ENCODE measurements at places on chromosomes 4 and X.

DNA sequence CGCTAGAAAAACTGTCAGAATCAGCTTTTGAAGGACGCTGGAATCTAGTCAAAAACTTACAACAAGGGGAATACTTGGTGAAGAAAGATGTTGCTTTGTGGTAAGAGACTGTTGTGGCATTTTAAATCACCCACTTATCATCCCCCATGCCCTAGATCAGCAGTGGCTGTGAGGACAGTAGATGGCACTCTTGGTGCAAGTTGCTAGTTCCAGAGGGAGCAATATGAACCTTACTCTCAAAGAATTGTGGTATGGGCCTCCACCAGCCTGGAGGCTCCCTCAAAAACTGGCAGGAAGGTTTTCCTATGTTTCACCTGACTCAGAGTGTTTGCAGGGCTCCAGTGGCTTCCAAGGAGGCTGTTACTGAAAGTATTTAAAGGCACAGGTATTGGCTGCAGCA is 37.7 kb upstream of the SLC16A2 start:
- no peak for DNase-seq

DNA sequence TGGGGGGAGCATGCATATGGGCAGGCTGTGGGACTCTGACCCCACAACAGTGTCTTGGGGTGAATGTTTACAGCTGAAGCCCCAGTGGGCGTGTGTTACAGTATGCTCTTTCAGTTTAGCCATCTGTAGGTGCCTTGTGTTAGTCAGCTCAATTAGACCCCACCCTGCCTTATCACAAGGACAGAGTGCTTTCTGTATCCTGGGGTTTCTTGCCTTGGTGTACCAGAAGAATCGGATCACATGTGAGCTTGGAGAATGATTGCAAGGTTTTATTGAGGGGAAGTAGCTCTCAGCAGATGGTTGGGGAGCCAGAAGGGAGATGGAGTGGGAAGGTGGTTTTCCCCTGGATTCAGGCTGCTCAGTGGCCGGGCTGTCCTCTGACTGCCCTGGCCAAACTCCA is 27.3 kb downstream of the SH3BGRL start:
- DNase-seq = no peak

DNA sequence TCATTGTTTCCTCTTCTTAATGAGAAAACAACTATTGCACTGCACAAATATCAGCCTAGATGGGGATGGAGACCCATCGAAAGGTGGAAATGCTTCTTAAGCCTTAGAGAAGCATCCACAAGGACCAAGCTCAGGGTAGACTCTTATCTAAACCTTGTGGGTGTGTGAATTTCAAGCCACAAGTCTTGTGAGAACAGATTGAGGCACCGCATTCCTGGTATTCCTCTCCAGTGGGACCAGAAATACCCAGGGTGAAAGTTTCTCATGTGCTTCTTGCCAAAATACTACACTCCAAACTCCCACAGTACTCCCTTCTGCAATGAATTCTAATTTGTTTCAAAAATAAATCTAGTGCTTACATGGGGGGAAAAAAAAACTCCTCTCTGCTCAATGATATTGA is 375.6 kb downstream of the PDGFC start:
- no peak for DNase-seq

DNA sequence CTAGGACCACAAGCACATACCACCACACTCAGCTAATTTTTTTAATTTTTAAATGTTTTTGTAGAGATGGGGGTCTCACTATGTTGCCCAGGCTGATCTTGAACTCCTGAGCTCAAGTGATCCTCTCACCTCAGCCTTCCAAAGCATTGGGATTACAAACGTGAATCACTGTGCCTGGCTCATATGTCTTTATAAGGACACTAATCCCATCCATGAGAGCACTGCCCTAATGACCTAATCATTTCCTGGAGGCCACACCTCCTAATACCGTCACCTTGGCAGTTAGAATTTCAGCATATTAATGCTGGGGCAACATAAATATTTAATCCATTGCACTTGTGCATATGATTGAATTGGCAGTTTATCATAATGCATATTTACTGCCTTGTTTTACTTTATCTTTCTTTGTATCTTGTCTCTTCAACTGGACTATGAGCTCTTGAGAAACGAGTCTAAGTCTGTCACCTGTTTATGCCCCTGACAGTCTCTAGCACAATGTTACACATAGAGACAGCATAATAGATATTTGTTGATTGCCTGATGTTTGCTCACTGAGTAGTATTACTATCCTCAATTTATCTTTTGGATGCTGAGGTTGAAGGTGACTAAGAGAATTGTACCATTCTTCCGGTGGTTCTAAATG is 172.0 kb downstream of the AASDH start:
- no peak for DNase-seq

DNA sequence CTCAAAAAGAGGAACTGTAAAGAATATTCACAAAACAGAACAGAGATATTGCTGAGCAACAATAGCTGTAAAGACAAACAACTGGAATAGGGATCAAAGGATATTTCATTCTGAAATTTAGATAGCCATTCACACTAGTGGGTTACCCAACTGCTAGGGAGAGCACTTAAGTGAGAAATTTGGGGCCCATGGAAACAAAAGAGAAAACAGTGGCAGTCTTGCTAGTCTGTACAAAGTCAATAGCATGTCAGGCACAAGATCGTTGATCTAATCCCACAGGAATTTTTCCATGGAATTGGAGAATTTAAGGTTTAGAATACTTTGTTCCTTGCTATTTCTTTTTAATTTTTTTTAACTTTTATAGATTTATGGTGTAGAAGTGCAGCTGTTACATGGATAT is 467.0 kb downstream of the PCDH18 start:
- no peak for DNase-seq

DNA sequence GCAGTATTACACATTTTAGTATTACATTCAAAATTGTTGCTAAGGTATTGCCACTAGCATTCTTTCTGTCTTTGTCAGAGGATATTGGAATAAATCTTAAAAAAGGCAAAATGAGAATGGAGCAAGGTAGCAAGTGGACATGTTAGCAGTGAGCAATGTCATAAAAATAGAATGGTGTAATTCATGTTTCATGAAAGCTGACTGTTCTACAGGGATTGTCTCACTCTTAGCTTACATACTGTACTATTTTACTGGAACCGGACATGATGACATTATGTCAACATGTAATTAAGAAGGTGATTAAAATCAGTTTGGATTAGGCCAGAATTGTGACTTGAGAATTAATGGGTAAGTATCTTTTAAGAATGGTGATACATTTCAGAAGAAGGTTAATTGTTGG is 1086.2 kb downstream of the STIM2 start:
- DNase-seq = no peak

DNA sequence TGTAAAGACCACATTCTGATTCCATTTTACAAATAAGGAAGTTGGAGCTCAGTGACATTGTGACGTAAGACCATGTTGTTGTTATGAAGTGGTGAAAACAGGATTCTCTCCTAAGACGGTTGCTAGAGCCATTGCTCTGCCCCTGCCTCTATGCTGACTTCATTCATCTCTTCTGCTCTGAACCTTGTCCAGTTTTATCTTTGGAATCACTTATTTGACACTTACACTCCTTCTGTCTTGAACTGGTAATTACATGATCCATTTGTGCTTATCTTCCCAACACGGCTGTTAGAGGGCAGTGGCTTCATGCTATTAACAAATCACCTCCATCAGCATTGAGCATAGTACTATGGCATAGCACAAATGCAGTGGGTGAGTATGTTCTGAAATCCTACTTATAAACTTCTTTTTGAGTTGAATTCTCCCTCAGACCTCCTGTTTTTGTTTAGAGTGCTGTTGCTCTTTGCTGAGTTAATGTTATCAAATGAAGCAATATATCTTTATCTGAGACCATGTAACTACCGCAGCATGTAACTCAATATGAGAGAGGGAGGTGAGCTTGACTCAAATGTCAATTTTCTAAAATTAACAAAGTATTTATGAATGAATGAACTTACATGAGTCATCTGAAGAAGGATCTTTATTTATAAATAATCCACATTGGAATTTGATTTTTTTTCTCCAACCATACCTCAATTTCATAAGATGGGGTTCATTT is 177.8 kb downstream of the RASL11B start:
- DNase-seq = no peak

- no peak for DNase-seq
Observed at GRCh38 chrX:7092543-7092942, 55.0 kb upstream of the STS start.

DNA sequence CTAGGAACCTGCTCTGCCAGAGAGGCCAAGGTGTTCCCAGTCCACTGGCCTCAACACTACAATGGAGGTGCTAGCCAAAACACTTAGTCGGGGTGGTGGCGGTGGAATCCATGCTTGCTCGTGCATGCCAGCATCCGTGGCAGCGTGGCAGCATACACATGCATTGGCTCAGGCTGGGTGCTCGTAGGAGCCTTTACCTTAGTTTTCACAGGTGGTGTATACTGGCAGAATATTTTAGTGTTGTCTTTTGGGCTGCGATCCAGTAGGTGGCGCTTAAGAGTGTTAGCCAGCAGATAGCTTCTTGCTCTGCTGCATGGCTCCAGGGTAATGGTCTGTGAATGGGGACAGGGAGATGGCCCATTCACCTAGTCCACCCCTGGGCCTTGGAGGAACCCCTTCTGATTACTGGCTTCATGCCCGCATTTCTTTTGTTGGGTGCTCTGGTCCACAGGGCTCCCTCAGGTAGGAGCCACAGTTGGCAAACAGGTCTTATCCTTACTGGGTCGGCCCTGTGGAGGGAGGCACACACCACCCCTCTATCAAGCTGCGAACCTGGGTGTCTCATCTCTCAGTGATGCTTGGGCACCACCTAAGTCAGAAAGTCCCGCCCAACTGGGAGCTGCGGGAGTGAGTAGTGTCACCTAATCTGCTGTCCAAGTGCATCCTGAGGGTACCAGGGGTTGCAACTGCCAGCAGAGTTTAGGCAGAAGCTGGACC is 40.0 kb downstream of the RIPPLY1 start:
- DNase-seq = peak; percentile 1

DNA sequence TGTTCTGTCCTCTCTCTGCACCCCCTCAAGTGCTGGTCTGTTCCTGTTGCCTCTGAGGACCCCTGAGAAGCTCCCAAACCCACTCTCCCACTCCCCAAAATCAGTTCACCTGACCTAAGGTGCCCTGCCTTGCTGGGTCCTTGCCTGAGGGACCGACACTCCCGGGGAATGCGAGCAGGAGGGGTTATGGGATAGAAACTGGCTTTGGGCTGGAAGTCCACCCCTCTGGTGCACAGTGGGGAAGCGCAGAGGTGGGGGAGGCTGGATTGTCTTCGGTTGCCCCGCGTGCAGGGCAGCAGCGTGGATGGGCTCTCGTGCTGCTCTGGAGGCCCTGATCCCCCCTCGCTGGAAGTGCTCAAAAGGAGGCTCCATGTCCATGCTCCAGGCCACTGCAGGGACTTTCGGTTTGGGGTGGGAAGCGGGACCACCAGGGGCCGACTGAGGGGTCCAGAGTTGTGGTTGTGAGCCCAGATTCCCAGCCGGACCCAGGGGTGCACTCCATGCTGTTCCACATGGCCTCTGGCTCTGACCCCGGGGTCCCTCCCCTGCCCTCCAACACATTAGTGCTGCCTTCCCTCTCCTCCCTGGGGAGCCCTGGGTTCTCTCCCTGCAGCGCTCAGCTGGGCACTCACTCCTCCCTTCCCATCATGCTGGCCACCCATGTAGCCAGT is 7.6 kb downstream of the SORCS2 start:
- no peak for DNase-seq

- DNase-seq = no peak
Observed at GRCh38 chr4:55031158-55031557, 94.2 kb downstream of the KDR start.

GRCh38 chr4:20359692-20360091 is 108.0 kb downstream of the SLIT2 start:
- DNase-seq = no peak

DNA sequence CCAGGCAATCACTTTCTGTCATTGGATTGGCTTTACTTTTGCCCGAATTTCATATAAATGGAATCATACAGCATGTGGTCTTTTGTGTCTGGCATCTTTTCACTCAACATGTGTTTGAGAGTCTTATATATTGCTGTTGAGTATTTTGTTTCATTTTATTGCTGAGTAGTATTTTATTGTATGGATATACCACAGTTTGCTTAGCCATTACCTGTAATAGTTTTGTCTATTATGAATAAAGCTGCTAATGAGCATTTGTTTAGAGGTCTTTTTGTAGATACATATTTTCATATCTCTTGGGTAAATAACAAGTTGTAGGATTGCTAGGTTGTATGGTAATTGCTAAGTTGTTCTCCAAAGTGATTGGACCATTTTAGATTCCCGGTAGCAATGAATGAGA is 105.7 kb downstream of the WWC2 start:
- DNase-seq = no peak

DNA sequence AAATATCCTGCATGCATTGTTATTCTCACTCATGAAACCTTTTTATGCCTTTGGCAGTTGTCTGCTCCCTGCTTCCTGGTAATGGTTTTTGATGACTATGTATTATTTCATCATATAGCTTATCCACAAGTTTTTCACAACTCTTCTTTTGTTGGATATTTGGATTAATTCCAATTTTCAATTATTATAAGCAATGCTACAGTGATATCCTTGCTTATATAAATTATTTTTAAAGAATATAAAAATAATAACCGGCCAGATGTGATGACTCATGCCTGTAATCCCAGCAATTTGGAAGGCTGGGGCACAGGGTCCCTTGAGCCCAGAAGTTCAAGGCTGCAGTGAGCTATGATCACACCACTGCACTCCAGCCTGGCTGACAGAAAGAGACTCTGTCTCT is 47.0 kb downstream of the ASIC5 start:
- no peak for DNase-seq

DNA sequence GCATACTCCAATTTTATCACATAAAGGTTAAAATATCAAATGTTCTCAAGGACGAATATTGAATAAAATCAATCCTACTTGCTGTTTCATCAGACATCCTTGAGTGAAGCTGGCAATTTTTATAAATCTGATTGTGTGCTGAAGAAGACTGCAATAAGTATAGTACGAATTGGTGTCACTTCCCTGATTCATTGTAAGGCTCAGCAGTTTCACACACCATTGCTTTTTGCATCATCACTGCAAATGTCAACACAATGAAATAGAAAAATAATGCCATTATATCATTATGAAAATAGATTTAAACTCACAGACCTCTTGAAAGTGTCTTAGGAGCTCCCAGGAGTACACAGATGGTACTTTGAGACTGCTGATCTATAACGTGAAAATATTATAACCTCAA is 172.5 kb downstream of the ANKRD50 start:
- DNase-seq = no peak

GRCh38 chr4:157287445-157287844 is 66.9 kb downstream of the GRIA2 start:
- DNase-seq = no peak

DNA sequence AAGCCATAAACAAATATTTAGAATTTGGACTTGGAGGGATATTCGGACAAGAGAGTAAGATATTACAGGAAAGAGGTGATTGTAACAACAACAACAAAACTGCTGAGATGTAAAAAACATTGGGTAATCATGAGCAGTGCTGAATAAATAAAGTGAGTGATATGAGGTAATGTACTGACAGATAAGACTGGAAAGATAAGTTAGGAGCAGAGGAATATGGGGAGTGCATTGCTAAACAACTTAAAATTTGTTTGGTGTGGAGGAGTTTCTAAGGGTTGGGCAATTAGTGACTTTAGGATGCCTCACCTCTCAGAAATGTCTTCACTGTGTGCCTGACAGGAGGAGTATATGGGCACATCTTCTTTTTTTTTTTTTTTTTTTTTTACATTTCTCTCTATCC is 637.8 kb upstream of the GRIA3 start:
- no peak for DNase-seq

- DNase-seq = no peak
Observed at GRCh38 chr4:85024671-85025070, 58.2 kb upstream of the WDFY3 start.
